Esophagus (tissue), 2 donors: ENCODE measurements at places on chromosomes 5 and 9. TPM values are rescaled to one million over a fixed set of nuclear protein-coding genes. Genes with fewer than 3 reads are reported as not detected.

The BTF3 gene
- polyA plus RNA-seq, result 542 TPM

The SLC6A18 gene
- polyA plus RNA-seq, result not detected

The PPIC gene
- polyA plus RNA-seq, result 42.1 TPM

The BARHL1 gene
- polyA plus RNA-seq, result not detected

The FBP2 gene
- not detected for polyA plus RNA-seq

The TLR4 gene
- 0.47 TPM for polyA plus RNA-seq

The SLC27A6 gene
- 0.98 TPM for polyA plus RNA-seq

The C5orf46 gene
- polyA plus RNA-seq, result not detected

The LCN1 gene
- not detected for polyA plus RNA-seq

The SLC34A3 gene
- 1.6 TPM for polyA plus RNA-seq

The NRARP gene
- polyA plus RNA-seq, result 1.6 TPM

The SLC9A3 gene
- polyA plus RNA-seq, result 4.4 TPM

The ZNF484 gene
- 0.55 TPM for polyA plus RNA-seq

The PCDHGA3 gene
- polyA plus RNA-seq, result 0.08 TPM

The TERT gene
- 0.51 TPM for polyA plus RNA-seq

The SLC36A3 gene
- not detected for polyA plus RNA-seq

The PFN3 gene
- not detected for polyA plus RNA-seq

The THBS4 gene
- polyA plus RNA-seq, result 1.0 TPM

The FBN2 gene
- polyA plus RNA-seq, result 0.14 TPM

The FOXD4L3 gene
- polyA plus RNA-seq, result 0.10 TPM

The SPATA9 gene
- polyA plus RNA-seq, result not detected

The ARL14EPL gene
- polyA plus RNA-seq, result not detected

The CATSPER3 gene
- 0.34 TPM for polyA plus RNA-seq

The PCDHB15 gene
- 0.37 TPM for polyA plus RNA-seq

The IER5L gene
- polyA plus RNA-seq, result 8.4 TPM
